Hematopoietic multipotent progenitor cell treated with erythropoietin and hydrocortisone succinate and interleukin-3 and kit ligand, for 4 days (in vitro differentiated cells): ENCODE measurements at places on chromosomes 4 and X.
A peak's percentile ranks its signal among the peaks of the same experiment; 100 is the strongest.

DNA sequence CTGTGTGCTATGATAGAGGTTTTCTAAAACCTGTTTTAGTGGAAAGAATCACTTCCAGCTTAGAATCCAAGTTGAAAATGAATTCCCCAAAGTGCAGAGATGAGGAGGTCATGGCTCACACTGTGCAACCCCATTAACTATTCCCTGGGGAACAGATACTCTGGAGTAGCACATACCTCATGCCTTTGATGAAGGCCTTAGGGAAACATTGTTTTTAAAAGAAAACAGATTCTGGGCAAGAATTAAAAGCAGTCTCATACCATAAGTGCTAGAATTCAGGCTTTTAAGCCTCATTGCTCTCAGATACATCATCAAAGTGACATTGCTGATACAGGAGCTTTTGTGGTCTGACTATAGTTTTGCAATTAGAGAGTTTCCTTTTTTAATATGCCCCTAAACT, 115.1 kb downstream of the NDST4 start:
- DNase-seq: no peak

DNA sequence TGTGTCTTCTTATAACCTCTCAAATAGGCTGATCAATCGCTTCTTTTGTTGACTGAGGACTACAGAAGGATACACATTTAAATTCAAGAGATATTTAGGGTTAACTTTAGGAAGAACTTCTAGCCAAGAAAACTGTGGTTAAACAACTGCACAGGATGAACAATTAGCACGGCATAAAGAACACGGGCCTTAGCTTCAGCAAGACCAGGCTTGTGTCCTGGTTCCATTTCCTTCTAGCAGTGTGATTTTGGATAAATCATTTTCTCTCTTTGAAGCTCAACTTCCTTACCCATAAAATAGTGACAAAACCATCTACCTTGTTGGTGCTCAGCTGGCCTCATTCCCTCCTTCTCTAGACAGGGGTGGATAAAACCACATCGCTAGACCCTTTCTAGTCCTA, 117.6 kb downstream of the TSPAN5 start:
- DNase-seq: no peak

GRCh38 chrX:69995362-69996112, 54.2 kb downstream of the AWAT2 start:
- DNase-seq: no peak

- no peak for DNase-seq
Observed at GRCh38 chrX:19721726-19722370, 165.6 kb downstream of the SH3KBP1 start.

DNA sequence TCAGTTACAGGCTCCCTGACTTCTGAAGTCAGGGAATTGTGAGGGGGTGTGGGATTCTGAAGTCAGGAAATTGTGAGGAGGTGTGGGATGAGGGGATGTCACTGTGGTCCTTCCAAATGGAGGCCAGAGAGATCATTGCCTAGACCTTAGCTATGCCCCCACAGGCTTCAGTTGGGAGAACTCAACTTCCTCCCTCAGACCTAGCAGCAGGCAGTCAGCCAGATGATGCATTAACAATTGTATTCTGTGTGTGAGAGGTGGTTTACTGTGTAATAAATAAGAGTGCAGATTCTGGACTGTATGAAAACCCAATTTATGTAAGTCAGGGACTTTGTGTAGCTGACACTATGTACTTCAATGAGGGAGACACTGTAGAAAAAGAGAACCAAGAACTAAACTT, 65.7 kb downstream of the FREM3 start:
- DNase-seq: no peak

GRCh38 chr4:37601531-37601930, 84.6 kb downstream of the RELL1 start:
- peak; percentile 44 for DNase-seq
